Tibial artery (tissue), 4 donors: ENCODE measurements at places on chromosomes 16 and 17.

- no peak overlapping the region for H3K4me3 ChIP-seq
- no peak overlapping the region for H3K27ac ChIP-seq
- no peak for DNase-seq
- H3K4me1 ChIP-seq: peaks cover 8% of the 10 kb centered on the region
These were observed 160.0 kb downstream of the ZNF423 start for GRCh38 chr16:49695782-49696413.

DNA sequence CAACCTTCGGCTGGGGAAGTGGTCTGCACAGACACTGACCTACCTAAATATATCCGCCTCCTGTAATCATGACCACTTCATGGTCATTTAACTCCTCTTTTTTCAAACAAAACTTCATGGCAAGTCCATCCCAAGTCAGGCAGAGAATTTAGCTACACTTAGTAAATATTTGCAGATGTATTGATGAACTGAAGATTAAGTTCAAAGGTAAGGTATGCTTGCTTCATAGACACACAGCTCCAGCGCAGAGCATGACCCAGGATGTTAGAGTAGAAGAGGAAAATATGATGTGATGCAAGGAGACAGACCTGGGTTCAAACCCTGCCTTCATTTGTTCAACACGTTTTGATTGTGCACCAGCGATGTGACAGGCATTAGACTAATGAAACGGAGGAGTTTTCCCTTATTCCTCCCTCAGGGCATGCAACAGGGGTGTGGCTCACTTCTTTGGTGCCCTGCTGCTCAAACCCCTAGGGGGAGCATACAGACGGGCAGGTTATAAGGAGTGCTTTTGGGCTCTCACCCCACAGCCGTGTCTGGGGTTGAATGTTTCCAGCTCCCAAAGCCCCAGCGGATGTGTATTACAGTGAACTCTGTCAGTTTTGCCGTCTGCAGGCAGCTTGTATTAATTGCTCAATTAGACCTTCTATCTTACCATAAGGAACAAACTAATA lies 23.9 kb upstream of the CLEC3A start:
- no peaks in the 10 kb centered on the region for H3K36me3 ChIP-seq
- H3K4me3 ChIP-seq: no peak overlapping the region
- H3K4me1 ChIP-seq: no peaks in the 10 kb centered on the region
- DNase-seq: no peak
- no peaks in the 10 kb centered on the region for H3K27me3 ChIP-seq

- no peaks in the 10 kb centered on the region for H3K27me3 ChIP-seq
- H3K4me1 ChIP-seq: peaks cover 16% of the 10 kb centered on the region
- peak overlapping the region; percentile 89 for H3K27ac ChIP-seq
- peak overlapping the region; percentile 96 for H3K4me3 ChIP-seq
These were observed 488 bp downstream of the TFAP4 start for GRCh38 chr16:4272114-4272956.

GRCh38 chr16:4344983-4345835 lies 5.9 kb downstream of the PAM16 start:
- H3K4me3 ChIP-seq: no peak overlapping the region
- H3K36me3 ChIP-seq: peaks cover 29% of the 10 kb centered on the region
- peaks cover 7% of the 10 kb centered on the region for H3K4me1 ChIP-seq
- no peaks in the 10 kb centered on the region for H3K27me3 ChIP-seq
- DNase-seq: no peak

- H3K4me3 ChIP-seq: no peak overlapping the region
- H3K27me3 ChIP-seq: no peaks in the 10 kb centered on the region
- DNase-seq: no peak
- no peaks in the 10 kb centered on the region for H3K4me1 ChIP-seq
- H3K36me3 ChIP-seq: peaks cover 15% of the 10 kb centered on the region
These were observed 44.0 kb downstream of the UBN1 start for GRCh38 chr16:4891097-4891885.

GRCh38 chr16:64162613-64163375 lies 959.1 kb downstream of the CDH11 start:
- no peak overlapping the region for H3K4me3 ChIP-seq
- DNase-seq: no peak
- no peaks in the 10 kb centered on the region for H3K27me3 ChIP-seq
- no peaks in the 10 kb centered on the region for H3K4me1 ChIP-seq
- no peaks in the 10 kb centered on the region for H3K36me3 ChIP-seq

DNA sequence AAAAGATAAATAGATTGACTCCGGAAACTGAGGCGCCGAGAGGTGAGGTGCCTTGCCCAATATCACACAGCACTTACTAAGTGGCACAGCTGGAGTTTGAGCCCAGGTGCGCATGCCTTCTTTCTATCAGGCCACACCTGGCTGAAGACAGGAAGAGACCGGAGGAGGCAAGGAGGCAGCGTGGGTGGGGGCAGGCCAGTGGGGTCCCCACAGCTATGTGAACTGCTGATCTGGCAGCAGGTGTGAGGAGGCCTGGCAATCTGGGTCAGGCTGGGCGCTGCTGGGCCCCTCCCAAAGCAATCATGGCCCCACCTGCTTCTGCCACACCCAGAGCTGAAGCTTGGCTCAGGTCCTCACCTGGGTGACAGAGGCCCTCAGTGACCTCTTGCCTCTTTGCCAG lies 1.9 kb upstream of the GDPD3 start:
- no peaks in the 10 kb centered on the region for H3K27me3 ChIP-seq
- no peak for DNase-seq
- H3K27ac ChIP-seq: no peak overlapping the region
- no peaks in the 10 kb centered on the region for H3K4me1 ChIP-seq
- peaks cover 100% of the 10 kb centered on the region for H3K36me3 ChIP-seq
- H3K4me3 ChIP-seq: no peak overlapping the region

DNA sequence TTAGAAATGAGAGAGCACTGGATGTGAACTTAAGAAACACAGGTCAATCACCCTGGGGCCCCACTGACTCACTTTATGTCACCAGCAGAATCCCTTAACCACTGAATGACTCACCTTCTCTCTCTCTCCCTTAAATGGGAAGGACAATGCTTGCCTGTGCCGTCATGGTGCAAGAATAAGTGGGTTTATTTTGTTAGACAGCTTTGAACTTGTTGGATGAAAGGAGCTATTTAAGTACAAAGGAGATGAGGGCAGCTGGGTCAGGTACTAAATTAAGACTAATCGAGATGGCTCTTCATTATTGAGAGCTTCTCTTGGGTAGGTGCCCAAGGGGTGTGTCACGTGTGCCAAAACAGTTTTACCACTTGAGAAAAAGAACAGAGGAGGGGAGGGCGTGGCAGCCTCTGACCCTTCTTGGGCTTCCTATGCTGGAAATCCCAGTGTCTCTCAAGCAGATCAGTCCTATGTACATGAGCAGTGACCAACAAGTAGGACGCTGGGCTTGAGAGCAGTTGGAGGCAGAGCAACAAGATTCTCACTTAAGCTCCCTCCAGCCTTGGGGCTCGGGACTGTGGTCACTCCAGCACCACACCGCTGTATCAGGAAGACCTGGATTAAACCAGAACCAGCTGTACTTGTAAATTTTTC lies 6.7 kb upstream of the KRT31 start:
- H3K4me3 ChIP-seq: no peak overlapping the region
- DNase-seq: no peak
- no peak overlapping the region for H3K27ac ChIP-seq
- no peaks in the 10 kb centered on the region for H3K27me3 ChIP-seq
- H3K36me3 ChIP-seq: no peaks in the 10 kb centered on the region

GRCh38 chr16:86428729-86429517 lies 81.4 kb upstream of the FOXF1 start:
- DNase-seq: no peak
- no peaks in the 10 kb centered on the region for H3K27me3 ChIP-seq
- no peaks in the 10 kb centered on the region for H3K36me3 ChIP-seq
- no peak overlapping the region for H3K4me3 ChIP-seq
- H3K27ac ChIP-seq: no peak overlapping the region
- no peaks in the 10 kb centered on the region for H3K4me1 ChIP-seq

DNA sequence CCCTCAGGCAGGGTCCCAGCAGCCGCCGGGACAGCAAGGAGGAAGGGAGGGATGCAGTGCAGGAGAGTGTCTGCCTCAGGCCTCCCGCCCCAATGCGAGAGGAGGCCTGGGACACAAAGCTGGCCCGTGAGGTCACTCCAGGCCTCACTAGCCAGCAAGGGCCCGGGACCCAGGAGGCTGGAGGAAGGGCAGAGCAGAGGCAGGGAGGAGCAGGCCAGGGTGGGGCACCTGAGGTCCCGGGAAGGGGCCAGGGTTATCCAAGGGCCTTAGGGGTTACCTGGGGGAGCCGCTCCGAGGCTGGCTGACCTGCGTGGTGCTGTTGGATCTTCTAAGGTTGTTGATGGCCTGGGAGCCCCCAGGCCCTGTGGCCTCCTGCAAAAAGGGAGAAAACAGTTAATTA lies 14.1 kb downstream of the CEP131 start:
- no peaks in the 10 kb centered on the region for H3K36me3 ChIP-seq
- no peak overlapping the region for H3K4me3 ChIP-seq
- H3K27ac ChIP-seq: no peak overlapping the region
- H3K27me3 ChIP-seq: no peaks in the 10 kb centered on the region
- no peak for DNase-seq
- peaks cover 25% of the 10 kb centered on the region for H3K4me1 ChIP-seq

- H3K27me3 ChIP-seq: no peaks in the 10 kb centered on the region
- no peak overlapping the region for H3K4me3 ChIP-seq
- no peak overlapping the region for H3K27ac ChIP-seq
- DNase-seq: no peak
- no peaks in the 10 kb centered on the region for H3K36me3 ChIP-seq
- no peaks in the 10 kb centered on the region for H3K4me1 ChIP-seq
These were observed 412.7 kb downstream of the UTP18 start for GRCh38 chr17:51673070-51673469.

DNA sequence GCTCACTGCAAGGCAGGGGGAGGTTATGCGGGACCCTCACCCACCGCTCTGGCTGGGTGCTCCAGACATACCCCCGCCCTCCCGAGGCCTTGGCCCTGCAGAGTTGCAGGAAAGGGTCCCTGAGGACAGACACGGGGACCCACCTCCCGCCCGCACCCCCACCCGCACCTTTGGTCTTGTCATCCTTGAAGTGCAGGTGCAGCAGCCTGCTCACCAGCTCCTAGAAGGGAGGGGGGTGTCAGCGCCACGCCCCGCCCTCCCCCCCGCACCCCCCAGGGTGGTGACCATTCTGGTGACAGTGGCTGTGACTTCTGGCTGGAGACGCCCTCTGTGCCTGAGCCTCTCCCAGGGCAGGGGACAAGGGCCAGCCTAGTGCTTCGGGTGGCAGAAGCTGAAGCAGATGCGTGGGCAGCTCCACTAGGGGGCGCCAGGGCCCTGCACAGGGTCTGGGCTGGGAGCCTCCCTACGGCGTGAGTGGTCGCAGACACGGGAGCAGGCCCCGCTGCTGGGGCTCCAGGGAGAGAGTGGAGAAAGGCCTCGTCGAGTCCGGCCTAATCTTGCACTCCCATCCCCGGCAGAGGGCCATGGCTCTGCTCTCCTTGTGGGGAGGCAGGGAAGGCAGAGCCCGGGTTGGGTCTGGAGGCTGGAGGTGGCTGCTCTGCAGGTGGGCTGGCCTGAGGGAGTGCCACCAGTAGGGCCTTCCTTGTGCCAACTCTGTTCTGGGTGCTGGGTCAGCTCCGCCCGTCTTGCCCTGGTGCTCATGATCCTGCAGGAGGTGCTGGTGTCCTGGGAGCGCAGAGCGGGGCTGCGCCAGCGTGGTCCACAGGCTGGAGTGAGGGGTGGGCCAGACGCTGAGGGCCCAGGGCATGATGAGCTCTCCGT lies 2.7 kb downstream of the CENPX start:
- H3K27me3 ChIP-seq: no peaks in the 10 kb centered on the region
- no peak for DNase-seq

- H3K27me3 ChIP-seq: no peaks in the 10 kb centered on the region
- no peak for DNase-seq
- no peaks in the 10 kb centered on the region for H3K36me3 ChIP-seq
- H3K4me3 ChIP-seq: no peak overlapping the region
- H3K27ac ChIP-seq: no peak overlapping the region
- H3K4me1 ChIP-seq: no peaks in the 10 kb centered on the region
These were observed 56.9 kb upstream of the LHX1 start for GRCh38 chr17:36880268-36880905.

- no peaks in the 10 kb centered on the region for H3K36me3 ChIP-seq
- H3K27ac ChIP-seq: no peak overlapping the region
- no peaks in the 10 kb centered on the region for H3K27me3 ChIP-seq
- H3K4me1 ChIP-seq: peaks cover 8% of the 10 kb centered on the region
- no peak overlapping the region for H3K4me3 ChIP-seq
- no peak for DNase-seq
These were observed 7.1 kb downstream of the TMEM114 start for GRCh38 chr16:8583199-8583598.

- H3K36me3 ChIP-seq: no peaks in the 10 kb centered on the region
- peaks cover 6% of the 10 kb centered on the region for H3K4me1 ChIP-seq
- H3K27me3 ChIP-seq: no peaks in the 10 kb centered on the region
- no peak overlapping the region for H3K4me3 ChIP-seq
These were observed 5.5 kb downstream of the GAS2L2 start for GRCh38 chr17:35747540-35748017.

DNA sequence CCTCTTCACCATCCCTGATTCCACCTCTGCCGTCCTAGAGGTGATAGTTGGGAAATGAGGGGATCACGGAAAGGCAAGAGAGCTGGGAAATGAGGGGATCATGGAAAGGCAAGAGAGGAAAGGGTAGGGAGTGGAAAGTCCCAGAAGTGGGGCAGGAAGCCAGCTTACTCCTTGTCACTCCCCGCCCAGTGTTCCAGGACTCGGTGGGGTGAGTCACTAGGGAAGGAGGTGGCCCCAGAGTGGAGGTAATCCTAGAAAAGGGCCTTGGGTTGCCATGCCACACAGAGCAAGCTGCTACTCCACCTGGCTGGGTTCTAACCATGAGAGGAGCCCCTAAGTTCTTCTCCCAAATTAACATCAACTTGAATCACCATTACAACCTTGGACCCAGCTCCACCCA lies 14.8 kb downstream of the ALOXE3 start:
- no peak overlapping the region for H3K4me3 ChIP-seq
- no peak for DNase-seq
- no peaks in the 10 kb centered on the region for H3K4me1 ChIP-seq
- no peak overlapping the region for H3K27ac ChIP-seq

DNA sequence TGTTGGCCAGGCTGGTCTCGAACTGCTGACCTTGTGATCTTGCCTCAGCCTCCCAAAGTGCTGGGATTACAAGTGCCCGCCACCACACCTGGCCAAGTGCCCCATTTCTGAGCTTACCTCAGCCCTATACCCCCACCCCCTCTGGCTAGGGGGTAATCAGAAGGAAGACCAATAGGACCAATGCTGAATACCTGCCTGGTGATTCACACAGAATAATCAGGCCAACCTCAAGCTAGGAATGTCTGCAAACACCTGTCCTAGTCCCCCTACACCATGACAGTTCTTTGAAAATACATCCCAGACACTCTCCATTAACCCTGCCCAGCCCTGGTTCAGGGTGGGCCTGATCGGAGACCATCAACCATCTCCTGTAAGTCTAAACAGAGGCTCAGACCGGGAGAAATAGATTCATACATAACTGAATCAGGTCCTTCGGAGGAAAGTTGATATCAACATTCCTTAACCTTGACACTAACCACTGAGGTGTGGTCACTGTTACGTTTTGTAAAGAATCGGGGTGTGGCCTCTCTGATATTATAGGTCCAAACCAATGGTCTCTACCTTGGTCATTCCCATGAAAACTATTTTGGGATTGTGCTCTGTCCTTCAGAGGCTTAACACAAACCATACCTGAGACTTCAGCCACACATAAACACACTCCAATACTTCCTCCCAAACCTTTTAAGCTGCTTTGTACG lies 130.8 kb downstream of the GAS7 start:
- no peaks in the 10 kb centered on the region for H3K4me1 ChIP-seq
- no peaks in the 10 kb centered on the region for H3K27me3 ChIP-seq
- no peaks in the 10 kb centered on the region for H3K36me3 ChIP-seq
- H3K4me3 ChIP-seq: no peak overlapping the region
